NCI-H524 treated with DMSO at 0.1 percent for 48 hours (cell line): ENCODE measurements at places on chromosomes 6 and 20.

GRCh38 chr6:72078096-72078495, 191.7 kb downstream of the RIMS1 start:
- no peak for DNase-seq

- peak; percentile 69 for DNase-seq
Measured at GRCh38 chr20:10217721-10218410, 764 bp upstream of the SNAP25 start.

DNA sequence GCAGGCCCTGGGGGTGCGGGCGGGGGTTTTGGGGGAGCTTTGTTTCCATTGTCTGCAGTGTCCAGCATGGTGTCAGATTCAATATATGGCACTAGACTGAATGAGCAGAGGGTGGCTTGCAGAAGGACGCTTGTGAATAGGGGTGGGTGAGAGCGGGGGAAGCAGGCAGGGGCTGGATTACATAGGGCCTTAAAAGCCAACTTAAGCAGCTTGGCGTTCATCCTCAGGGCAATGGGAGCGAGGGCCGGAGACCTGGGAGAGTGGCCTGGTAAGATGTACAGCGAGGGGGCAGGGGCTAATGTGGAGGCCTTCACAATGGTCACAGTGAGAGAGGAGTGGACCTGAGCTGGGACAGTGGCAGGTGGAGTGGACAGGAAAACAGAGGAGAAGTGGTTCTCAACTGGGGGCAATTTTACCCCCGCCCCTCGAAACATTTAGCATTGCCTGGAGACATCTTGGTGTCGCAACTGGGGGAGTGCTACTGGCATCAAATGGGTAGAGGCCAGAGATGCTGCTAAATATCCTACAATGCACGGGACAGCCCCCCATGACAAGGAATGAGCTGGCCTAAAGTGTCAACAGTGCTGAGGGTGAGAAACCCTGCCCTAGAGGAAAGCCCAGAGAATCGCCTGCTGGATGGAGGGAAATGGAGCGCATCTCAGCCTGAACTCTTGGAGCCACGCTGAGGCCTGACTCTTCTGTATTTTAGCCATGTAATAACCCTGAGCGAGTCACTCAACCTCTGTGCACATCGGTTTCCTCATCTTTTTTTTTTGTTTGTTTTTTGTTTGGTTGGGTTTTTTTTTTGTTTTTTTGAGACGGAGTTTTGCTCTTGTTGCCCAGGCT, 15.1 kb upstream of the BAK1 start:
- no peak for DNase-seq

DNA sequence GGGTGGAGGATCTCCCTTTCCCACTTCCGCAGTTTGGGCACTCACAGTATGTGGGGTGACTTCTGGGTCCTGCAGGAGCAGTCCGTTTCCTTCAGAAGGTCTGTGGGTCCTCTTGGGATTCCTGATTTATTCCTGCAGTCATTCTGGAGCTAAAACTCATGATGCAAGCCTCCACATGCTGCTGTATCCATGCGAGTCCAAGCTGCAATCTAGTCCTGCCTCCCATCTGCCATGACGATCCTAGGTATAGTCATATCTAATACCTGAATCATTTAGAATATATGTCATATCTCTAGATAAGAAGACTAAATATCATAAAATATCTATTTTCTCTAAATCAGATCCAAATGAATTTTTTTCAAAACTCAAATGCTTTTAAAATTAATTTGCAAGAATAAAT, 103.4 kb upstream of the AHI1 start:
- no peak for DNase-seq

DNA sequence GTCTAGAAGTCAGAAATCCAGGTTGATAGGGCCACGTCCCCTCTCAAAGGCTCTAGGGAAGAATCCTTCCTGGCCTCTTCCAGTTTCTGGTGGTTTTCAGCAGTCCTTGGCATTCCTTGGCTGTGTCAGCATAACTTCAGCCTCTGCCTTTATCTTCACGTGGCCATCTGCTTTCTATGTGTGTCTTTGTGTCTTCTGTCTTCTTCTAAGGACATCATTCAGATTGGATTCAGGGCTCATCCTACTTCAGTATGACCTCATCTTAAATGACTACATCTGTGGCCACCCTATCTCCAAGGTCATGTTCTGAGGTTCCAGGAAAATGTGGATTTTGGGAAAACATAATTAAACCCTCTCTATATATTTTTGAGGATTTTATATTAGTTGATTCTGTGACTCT, 23.0 kb downstream of the C6orf89 start:
- DNase-seq: no peak

GRCh38 chr6:69098910-69099309, 463.8 kb downstream of the ADGRB3 start:
- no peak for DNase-seq

GRCh38 chr6:14026831-14027539, 90.6 kb upstream of the CD83 start:
- no peak for DNase-seq

DNA sequence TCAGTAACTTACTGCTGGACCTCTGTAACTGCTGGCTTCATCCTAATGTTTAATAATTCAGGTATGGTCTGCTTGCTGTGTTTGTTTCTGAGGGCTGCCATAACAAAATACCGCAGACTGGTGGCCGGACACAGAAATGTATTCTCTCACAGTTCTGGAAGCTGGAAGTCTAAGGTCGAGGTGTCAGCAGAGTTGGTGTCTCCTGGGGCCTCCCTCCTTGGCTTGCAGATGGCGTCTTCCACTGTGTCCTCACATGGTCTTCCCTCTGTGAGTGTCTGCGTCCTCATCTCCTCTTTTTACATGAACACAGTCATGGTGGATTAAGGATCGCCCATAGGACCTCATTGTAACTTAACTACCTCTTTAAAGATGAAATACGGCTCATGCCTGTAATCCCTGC, 389.7 kb upstream of the JARID2 start:
- no peak for DNase-seq

DNA sequence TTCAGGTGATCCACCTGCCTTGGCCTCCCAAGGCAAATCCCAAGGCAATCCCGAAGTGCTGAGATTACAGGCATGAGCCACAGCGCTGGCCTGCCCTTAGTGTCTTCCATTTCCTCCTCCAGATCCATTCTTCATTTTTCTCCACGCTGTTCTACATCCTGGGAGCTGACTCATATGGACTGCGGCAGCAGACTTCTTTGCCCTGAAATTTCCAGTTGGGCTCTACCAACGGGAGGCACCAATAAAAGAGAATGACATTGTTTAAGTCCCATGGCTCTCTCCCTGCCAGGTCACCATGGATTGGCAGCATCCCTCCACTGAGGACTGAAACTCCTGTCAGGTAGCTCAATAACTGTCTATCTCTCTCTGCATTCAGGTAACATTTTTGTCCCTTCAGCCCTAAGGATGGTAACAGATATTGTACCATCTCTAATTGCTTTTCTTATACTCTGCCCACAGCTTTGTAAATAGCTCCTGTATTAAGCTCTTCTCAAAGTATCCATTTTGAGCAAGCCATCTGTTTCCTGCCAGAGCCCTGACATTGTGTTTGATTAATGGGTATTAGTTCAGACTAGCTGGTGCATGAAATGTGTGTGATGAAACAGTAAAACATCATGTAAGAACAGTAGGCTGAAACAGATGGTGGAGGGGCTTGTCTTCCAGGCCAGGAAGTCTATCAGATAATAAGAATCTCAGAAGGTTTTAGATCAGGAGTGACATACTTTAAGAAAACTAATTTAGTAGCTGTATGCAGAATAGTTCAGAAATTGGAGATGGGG, 3.6 kb downstream of the TBCC start:
- DNase-seq: peak; percentile 98

GRCh38 chr6:18293076-18293904, 29.0 kb upstream of the DEK start:
- DNase-seq: no peak

- no peak for DNase-seq
Measured at GRCh38 chr6:80329496-80329895, 223.0 kb downstream of the BCKDHB start.

- DNase-seq: no peak
Measured at GRCh38 chr20:46619445-46619844, 31.8 kb downstream of the SLC13A3 start.

GRCh38 chr6:163408352-163408991, 6.0 kb upstream of the QKI start:
- DNase-seq: no peak

GRCh38 chr6:114886670-114887436, 544.0 kb upstream of the HS3ST5 start:
- DNase-seq: peak; percentile 14

DNA sequence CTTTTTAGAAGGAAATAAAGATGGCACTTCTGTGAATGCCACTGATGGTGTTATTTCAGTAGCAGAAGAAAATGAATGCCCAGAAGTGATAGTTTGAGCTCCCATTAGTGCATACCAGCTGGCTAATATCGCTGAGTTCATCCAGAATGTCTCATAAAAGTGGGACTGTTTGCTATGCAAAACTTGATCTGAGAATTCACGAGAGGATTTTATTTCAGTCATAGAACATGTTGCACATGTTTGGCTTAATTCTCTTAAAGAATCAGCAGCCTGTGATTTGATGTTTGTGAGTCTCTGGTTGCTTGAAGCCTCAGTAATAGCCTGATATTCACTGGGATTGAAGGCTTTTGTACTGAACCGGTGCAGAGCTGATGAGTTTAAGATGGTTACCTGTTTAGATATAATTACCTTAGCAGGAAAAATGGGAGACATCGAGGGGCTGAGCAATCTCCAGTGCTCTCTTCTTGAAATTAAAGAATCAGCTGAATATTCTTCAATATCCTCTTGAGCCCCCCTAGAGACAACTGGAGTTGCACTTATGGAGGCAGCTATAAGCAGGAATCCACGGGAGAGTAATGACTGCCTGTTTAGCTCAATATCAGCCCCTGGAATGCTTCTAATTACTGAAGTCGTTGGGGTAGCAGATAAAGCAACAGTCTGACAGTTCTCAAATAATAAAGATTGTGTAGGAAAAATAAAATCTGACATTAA, 955.5 kb downstream of the PHF3 start:
- no peak for DNase-seq

DNA sequence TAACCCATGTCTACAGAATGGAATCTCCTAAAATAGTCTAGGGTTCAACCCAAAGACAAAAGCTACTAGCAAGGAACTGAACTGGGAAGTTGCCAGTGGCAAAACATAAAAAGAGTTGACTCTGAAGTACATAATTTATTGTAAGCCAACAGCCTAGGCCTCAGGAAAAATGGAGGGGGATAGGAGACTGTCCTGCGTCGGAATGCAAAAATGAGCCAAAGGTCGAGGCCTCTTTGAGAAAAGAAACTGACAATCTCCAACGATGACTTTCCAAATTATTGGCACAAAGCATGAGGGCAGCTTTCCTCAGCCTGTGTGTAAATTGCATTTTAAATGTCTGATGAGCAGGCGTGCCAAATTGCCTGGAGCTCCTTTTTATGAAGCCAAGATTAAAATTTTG, 2.1 kb downstream of the COL12A1 start:
- DNase-seq: no peak

DNA sequence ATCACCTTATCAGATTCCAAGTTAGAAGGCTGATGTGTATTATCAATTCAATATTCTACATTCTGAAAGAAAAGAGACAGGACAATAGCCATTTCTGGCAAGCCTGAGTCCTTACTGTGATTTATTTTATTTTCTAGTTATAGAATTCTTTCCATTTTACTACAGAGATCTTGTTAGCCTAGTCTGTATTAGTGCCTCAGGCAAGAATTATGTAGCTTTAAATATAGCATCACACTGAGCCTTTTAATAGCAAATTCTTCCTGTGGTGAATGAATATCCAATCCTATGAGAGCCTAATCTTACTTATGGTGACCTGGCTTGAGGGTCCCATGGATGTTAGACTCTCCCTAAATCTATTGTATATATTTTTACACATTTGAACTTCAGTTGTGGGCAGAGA, 732.8 kb upstream of the CITED2 start:
- DNase-seq: no peak

- DNase-seq: no peak
Measured at GRCh38 chr6:64786736-64787135, 920.3 kb downstream of the EYS start.

GRCh38 chr6:155351273-155352129, 37.2 kb upstream of the TFB1M start:
- no peak for DNase-seq

- no peak for DNase-seq
Measured at GRCh38 chr20:2421247-2421646, 40.5 kb downstream of the TGM6 start.

DNA sequence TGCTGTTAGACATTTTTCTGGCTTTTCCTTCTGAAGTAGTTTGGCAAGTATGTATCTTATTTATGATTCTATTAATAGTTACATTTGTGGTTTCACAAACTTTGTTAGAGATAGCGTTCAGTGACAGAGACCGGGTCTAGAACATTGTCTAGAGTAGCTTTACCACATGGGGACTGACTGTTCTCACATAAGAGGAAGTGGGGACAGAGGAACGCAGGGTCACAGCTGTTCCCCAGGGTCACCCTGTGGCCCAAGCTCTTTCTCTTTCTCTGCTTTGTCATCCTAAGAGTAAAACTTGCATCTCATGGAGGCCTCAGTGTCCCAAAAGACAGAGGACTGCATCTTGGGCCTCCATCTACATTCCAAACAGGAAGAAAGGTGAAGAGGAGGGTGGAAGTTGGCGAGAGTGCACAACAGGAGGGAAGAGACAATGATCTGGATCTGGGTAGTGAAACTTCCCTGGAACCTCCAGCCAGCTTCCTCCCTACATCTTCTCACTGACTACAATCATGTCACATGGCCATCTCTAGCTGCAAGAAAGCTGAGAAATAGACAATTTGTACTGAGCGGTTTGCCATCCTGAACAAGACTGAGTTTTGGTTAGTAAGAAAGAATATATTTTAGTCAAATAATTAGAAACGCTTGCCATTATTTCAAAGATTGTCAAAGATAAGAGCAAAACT, 645.8 kb upstream of the ARID1B start:
- DNase-seq: no peak

- DNase-seq: peak; percentile 45
Measured at GRCh38 chr6:87393026-87393622, 14.6 kb upstream of the CFAP206 start.

DNA sequence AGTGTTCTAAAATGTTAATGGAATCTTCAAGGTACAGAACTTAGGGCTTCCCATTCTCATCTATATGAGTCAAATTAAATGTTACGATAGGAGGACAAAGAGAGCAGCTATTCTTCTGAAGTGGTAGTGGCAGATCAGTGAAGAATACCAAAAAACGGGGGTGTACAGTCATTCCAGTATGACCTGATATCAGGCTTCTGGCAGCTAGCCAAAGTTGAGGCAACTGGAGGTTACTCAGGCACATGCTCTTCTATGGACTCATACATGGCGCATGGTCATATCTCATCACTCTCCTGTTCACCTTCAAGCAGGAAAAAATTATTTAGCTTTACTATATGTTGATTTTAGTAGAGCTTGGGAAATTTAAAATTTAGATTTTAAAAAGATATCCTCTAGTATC, 1608.8 kb downstream of the GRIK2 start:
- DNase-seq: no peak

DNA sequence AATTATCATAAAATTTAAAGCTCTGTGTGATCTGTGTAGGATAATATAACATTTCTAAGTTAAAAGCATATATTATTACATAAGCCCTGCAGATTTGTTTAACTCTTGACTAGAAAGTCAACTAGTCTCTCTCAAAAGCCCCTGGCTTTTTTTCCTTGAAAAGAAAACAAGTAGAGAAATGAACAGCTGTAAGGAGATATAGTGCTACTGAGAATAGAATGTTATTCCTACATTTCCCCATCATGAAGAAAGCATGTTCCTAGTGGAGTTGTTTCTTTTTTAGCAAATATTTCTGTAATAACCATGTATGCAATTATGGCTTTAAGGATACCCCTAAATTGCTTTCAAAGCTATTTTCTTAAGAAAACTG, 37.6 kb downstream of the SHLD1 start:
- DNase-seq: no peak
